ENCODE measurements at places on chromosomes 4 and X.
A peak's percentile ranks its signal among the peaks of the same experiment; 100 is the strongest.

GRCh38 chrX:47562615-47563243 is 1.7 kb downstream of the ARAF start:
- peak; percentile 63 for DNase-seq

DNA sequence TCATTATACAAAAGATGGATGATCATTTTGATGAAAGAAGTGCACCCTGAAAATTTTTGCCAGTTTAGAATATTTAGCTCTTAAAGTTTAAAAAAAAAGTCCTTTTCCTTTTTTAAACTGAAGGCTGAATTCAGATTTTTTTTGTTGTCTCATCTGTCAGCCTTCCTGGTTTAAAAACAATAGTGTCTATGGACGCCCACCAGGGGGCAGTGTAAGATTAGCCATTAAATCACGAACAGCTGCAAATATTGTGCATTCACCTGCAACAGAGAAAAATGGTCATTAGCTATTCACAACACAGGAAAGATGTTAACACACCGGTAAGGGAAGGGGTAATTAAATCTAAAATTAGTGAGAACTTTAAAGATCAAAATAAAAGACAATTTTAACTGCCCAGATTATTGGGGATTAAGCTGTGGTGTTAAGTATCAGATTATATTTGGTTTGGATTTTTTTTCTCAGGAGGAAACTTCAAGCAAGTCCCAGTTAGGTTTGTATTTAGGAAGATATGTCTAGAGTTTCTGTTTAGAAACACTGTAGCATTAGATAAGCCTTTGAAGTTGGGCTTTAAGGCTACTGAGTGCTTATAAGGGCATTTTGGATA is 4.4 kb upstream of the CXorf38 start:
- DNase-seq: peak; percentile 74

DNA sequence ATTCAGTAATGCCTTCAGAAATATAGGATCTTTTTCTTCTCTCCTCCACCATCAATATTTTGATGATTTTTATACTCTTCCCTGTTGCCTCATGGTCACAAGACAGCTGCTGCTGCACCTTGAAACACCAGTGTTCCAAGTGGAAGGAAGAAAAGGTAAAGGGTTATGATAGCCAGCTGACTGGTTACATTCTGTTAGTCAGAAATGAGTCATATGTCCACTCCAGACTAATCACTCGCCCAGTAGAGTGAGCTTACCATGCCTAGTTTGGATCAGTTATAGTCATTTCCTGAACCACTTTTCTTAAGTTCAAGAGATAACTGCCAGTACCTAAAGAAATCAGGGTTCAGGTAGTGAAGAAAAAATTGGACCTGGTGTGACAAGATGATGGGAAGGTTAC is 532.3 kb upstream of the SMIM31 start:
- no peak for DNase-seq

- no peak for DNase-seq
Observed at GRCh38 chrX:140104760-140105159, 139.4 kb upstream of the CXorf66 start.

DNA sequence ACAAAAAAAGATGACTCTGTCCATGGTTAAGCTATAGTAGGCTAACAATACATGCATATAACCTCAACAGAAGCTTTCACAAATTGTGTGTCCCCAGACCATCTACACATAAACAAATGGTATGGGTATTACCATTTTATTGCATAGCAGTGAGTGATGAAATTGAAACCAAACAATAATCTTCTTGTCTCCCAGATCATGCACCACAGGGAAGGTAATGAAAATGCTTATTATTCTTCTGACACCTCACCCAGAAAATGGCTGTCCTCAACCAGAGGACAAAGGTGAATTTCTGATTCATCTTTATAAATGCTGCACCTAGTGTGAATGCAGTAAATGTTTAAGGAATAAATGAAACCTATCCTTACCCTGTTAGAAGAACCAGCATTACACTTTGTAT is 8.0 kb downstream of the PRSS12 start:
- no peak for DNase-seq

DNA sequence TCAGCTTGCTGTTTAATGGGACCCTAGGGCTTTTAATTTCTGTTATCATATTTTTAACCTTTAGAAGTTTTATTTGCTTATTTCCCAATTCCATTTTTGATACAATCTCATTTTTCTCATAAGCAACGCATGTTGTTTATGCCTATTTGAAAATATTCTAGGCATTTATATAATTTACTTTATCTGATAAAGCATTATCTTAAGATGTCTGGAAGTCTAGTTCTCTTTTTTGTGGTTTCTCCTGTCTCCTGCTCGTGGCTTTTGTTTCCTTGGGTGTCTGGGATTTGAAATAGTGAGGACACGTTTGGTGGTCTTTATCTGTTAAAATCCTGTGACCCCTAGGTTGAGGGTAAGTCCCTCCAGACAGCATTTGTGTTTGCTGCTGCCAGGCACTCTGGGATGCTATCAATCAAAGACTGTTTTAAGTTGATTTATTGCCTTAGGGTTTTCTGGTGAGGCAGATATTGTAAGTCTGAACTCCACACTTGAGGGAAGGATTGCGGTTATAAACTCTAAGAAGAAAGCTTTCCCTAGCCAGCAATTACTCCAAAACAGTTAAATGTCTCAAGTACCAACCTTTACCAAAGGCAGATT is 208.0 kb downstream of the PRDM5 start:
- DNase-seq: no peak

DNA sequence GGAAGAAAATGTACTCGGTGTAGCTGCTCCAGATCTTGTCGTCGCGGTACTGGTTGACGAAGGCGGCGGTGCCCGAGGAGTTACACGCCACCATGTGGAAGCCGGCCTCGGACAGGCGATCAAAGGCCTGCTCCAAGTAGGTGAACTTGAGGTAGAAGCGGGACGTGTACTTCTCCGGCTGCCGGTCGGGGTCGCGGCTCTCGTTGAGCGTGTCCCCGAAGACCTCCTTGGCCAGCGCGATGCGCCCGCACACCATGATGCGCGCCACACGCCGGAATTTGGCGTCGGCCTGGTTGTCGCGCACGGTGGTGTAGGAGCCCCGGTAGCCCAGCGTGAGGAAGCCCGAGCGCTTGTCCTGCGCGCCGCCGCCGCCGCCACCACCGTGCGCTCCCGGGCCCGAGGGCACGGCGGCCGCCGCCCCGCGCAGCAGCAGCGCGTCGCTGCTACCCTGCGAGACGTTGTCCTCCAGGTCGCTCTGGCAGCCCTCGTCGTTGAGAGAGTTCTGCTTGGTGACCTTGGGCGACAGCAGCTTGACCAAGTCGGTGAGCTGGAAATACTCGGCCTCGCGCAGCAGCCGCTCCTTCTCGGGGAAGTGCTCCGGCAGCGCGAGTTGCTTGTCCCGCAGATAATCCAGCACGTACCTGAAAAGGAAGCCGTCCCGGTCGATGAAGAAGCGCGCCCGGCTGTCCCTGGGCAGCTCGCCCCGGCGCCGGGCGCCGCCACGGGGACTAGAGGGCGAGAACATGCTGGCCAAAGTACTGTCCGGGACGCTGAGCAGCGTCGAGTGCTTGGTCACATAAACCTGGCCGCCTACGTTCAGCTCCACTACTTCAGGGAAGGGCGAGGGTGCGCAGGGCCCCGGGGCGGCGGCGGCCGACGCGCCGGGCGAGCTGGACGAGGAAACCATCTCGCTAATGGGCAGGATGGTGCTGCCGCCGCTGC is 775 bp downstream of the KCTD8 start:
- DNase-seq: peak; percentile 20

DNA sequence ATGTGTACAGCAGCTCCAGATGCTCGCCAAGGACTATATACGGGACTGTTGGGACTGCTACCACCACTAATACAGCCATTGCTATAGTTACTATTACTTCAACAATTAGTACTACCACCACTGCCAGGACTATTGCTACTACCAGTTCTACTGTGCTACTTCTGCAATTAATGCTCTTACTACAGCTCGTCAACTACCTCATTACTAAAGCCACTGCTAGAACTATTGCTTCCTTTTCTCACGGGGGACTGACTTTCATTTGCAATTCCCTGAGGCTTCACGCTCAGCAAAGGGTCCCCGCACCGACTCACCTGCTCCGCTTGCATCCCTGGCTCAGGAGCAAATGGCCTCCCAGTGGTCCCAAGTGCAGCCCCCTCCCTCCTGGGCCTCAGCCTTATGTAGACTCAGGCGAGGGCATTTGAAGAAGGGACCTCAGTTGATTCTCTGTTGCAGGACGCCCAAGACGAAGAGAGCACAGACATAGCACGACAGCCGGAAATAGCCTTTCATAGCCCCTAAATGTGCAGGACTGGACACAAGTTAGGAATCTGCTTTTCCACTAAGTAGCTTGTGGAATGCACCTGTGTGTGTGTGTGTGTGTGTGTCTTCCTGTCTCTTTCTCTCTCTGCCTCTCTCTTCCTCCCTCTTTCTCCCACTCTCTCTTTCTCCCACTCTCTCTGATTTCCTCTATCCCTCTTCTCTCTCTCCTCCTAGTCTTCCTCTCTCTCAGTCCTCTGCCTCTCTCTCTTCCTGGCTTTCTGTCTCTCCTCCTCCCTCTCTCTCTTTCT is 294.8 kb downstream of the ASMT start:
- DNase-seq: no peak

DNA sequence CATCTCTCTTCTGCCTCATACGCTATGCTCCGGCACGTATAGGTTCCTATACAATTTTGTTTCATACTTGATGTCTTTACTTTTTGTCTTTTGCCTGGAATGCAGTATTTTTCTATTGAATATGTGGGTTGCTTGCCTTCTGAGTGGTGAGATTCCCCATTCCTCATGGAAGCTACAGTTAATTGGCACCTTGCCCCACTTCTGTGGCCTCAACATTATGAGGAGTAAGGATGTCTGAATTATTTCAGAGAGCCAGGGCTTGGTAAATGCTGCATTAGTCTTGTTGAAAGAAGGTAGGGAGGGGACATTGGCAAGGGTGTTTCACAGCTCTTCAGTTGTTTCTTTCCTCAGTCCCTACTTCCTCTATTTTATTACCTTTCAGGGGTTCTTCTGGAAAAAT is 23.0 kb downstream of the CDKL5 start:
- no peak for DNase-seq

- no peak for DNase-seq
Observed at GRCh38 chrX:19540076-19540475, 24.8 kb upstream of the MAP3K15 start.
